Thymus (tissue), 14 donors: ENCODE measurements at places on chromosomes 13 and 19. TPM values are rescaled to one million over a fixed set of nuclear protein-coding genes. Genes with fewer than 3 reads are reported as not detected.
A peak's percentile ranks its signal among the peaks of the same experiment; 100 is the strongest.

GRCh38 chr19:35509018-35509652 is 4.3 kb downstream of the DMKN start:
- no peak overlapping the region for H3K27ac ChIP-seq
- DNase-seq: no peak
- no peaks in the 10 kb centered on the region for H3K4me1 ChIP-seq

DNA sequence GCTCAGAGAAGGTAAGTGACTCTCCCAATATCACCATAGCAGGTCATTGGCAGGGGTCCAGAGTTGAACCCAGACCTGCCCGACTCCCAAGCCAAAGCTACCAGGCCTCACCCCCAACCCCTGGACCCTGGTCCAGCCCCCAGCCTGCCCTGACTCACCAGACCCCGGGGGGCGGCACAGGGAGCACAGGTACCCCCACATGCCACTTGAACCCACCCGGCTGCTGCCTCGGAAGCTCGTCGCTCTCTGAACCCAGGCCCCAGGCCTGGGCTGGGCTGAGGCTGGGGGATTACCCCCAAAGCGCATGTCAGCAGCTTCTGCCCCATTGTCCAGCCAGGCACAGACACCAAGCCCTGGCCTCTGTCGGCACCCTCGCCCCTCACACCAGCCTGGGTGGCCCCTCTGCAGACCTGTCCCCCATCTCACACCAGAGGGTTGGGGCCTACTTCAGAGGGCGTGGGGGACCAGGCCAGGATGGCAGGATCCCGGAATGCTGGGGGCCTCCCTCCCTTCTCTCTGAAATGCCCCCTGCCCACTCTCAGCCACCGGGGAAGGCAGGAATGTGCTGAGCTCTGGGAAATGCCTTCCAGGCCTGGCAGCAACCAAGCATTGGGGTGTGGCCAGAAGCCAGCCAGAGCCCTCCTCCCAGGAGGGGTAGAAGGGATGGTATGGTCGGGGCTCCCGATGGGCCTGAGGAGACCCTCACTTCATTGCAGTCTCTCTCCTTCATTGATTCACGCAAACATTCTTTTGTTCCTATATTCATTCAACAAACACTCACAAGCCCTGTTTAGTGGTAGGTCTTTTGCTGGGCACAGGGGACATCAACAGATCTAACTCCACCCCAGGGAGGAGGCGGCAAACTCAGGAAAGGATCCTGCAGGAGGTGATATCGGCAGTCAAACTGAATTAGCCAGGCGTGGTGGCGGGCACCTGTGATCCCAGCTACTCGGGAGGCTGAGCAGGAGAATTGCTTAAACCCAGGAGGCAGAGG is 1.7 kb upstream of the PRX start:
- no peaks in the 10 kb centered on the region for H3K36me3 ChIP-seq
- DNase-seq: no peak
- no peaks in the 10 kb centered on the region for H3K4me1 ChIP-seq
- H3K4me3 ChIP-seq: no peak overlapping the region
- H3K27me3 ChIP-seq: peaks cover 18% of the 10 kb centered on the region
- no peak overlapping the region for H3K27ac ChIP-seq

DNA sequence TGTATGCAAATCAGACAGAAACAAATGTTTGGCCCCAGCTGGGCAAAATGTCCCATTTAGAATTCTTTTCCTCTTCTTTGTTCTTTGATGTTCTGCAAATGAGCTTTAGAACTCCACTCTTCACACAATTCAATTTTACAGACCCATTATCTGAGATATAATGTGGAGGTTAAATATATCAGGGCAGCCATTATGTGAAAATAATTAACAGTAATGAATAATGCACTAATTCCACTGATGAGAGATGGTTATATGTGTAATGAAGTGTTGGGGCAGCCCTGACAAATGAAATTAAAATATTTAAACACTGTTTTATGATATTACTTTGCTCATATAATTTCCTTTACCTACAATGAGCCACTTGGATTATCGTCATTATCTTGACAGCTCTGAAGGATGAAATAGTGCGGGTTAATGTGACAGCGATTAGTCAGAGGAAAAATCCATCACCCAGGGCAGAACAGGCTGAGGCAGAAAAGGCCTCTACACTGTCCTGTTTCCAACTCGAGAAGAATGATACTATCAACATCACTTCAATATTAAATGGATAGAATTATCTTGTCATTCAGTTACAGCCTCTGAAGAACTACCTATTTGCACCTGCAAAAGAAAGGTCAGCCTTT is 321.1 kb downstream of the RBM26 start:
- no peaks in the 10 kb centered on the region for H3K4me1 ChIP-seq
- no peak for DNase-seq
- H3K27me3 ChIP-seq: no peaks in the 10 kb centered on the region
- H3K36me3 ChIP-seq: no peaks in the 10 kb centered on the region
- no peak overlapping the region for H3K4me3 ChIP-seq

DNA sequence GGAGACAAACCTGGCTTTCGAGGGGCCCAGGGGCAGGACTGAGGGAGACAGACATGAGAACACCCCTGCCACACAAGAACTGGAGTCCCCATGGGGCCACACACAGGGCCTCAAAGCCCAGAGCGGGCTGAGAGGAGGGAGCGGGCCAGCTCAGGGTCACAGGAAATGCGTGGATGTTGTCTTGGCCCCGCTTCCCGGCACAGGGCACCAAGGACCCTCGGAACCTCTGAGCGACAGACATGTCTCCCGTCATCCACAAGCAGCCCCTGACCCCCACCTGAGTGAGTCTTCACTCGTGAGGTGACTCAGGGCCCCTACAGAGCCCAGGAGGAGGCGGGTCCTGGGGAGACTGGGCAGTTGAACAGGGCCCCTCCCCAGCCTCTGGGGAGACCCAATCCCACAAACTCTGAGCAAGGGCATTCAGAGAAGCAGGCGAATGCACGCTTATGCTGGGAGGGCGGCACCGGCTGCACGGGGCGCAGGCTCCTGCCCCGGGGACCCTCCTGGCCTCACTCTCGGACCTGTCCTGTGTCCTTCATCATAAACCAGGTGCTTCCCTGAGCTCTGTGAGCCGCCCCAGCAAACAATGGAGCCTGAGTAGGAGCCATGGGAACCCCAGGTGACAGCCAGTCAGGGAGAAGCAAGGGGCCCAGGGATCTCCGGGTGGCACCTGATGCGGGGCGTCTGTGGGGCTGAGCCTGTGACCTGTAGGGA is 20.1 kb downstream of the SGTA start:
- H3K27me3 ChIP-seq: no peaks in the 10 kb centered on the region
- DNase-seq: no peak
- no peak overlapping the region for H3K4me3 ChIP-seq
- H3K27ac ChIP-seq: no peak overlapping the region

- H3K27ac ChIP-seq: peak overlapping the region; percentile 87
- H3K27me3 ChIP-seq: no peaks in the 10 kb centered on the region
- DNase-seq: peak; percentile 71
- no peaks in the 10 kb centered on the region for H3K4me1 ChIP-seq
Measured at GRCh38 chr13:75326173-75327134, 155.5 kb downstream of the TBC1D4 start.

GRCh38 chr19:49677231-49677900 is at the start of gene PRMT1:
Gene PRMT1 (plus strand): TSS chr19:49677271. CDS start chr19:49677281, 10 bp downstream.
- no peak for DNase-seq
- peaks cover 13% of the 10 kb centered on the region for H3K36me3 ChIP-seq
- peaks cover 15% of the 10 kb centered on the region for H3K4me1 ChIP-seq
- H3K27me3 ChIP-seq: no peaks in the 10 kb centered on the region
- peak within 1 kb of the TSS; percentile 93 for H3K27ac ChIP-seq
- H3K4me3 ChIP-seq: peak within 1 kb of the TSS; percentile 91

- no peaks in the 10 kb centered on the region for H3K4me1 ChIP-seq
- no peak for DNase-seq
- no peak overlapping the region for H3K27ac ChIP-seq
- H3K36me3 ChIP-seq: no peaks in the 10 kb centered on the region
- no peaks in the 10 kb centered on the region for H3K27me3 ChIP-seq
- H3K4me3 ChIP-seq: no peak overlapping the region
Measured at GRCh38 chr13:49060678-49061387, 85.1 kb downstream of the FNDC3A start.

GRCh38 chr13:23824371-23824770 is 64.8 kb downstream of the MIPEP start:
- no peaks in the 10 kb centered on the region for H3K27me3 ChIP-seq
- H3K4me3 ChIP-seq: no peak overlapping the region
- DNase-seq: no peak
- H3K36me3 ChIP-seq: no peaks in the 10 kb centered on the region

Gene GYS1
- 14.0 TPM for total RNA-seq

- no peaks in the 10 kb centered on the region for H3K27me3 ChIP-seq
- H3K4me1 ChIP-seq: no peaks in the 10 kb centered on the region
- H3K4me3 ChIP-seq: no peak overlapping the region
- peaks cover 58% of the 10 kb centered on the region for H3K36me3 ChIP-seq
- no peak overlapping the region for H3K27ac ChIP-seq
Measured at GRCh38 chr19:10183926-10184325, 10.8 kb downstream of the DNMT1 start.
